ENCODE measurements at places on chromosomes 2 and 18. TPM values are rescaled to one million over a fixed set of nuclear protein-coding genes. Genes with fewer than 3 reads are reported as not detected.

DNA sequence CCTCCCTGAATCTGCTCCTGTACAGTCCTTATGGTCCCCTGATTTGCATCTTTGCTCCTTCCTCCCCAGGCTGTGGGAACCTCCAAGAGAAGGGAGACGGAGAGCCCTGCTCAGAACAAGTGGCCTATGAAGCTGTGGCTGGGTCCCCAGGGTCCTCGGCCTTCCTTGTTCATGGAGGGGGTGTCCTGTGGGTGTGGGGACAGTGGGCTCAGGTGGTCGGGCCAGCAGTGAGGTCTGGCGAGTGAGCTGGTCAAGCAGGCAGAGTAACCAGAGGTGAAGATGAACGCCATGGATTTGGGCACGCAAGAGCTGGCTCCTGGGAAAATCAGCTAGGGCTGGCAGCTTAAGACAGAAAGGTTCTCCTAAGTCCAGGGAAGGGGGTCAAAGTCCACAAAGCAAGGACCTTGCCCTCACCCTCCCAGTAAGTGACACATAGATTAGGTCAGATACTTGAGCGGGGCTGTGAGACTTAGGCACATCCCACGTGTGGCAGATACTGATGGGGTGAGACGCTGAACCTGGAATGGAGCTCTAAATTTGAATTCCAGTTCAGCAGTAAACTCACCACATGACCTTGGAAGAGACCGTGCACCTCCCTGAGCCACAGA is 24.8 kb downstream of the GNLY start:
- no peak for DNase-seq

DNA sequence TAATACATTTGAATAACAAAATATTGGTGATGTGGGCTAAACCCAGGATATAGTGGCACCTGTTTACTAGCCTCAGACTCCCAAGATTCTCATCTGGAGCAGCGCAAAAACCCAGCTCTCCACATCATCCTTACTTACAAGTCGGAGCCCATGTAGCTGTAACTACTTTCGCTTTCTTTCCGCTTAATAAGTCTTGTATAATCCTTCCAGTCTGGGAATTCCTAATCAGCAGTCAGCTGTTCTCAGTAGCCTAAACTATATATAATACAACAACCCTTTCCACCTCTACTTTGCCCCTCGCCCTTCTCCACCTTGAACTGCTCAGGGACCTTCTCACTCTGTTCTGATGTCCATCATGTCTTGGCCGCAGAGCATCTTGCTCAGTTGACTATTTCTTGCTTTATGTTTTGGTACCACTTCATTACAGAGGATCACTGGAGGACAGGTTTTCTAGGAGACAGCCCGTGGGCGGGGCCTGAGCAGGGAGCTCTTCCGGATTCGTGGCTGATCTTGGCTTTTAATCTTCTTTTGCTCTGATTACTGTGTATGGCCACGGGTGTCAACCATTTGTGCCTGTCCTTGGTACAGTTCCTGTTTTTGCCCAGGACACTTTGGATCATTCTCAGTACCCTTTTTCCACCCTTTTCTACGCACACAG is 119.9 kb upstream of the SERTAD2 start:
- no peak for DNase-seq

- DNase-seq = no peak
Observed at GRCh38 chr18:63317556-63317946, 2.0 kb downstream of the BCL2 start.

GRCh38 chr18:40939656-40940515 is 1015.1 kb upstream of the PIK3C3 start:
- DNase-seq = no peak

GRCh38 chr2:195490319-195490718 is 166.7 kb upstream of the SLC39A10 start:
- no peak for DNase-seq

DNA sequence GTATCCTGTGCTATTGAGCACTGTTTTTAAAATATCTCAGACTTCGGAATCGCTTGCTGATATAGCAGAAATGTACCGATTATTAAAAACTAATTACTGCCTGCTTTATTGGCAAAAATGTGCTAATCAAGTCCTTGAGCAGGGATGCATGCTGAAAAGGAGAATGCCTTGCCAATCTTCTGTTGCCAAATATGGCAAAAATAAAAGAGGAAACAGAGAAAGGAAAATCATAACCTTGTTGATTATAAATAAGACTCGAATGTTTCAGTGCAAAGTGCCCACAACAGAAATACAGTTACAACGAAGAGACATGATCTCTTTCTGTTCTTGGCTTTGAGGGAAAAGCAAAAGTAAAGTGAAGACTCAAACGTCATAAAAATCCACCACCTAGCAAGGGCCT is 248.5 kb downstream of the TMEM182 start:
- no peak for DNase-seq

- DNase-seq = no peak
Observed at GRCh38 chr2:142718576-142719155, 158.8 kb upstream of the KYNU start.

DNA sequence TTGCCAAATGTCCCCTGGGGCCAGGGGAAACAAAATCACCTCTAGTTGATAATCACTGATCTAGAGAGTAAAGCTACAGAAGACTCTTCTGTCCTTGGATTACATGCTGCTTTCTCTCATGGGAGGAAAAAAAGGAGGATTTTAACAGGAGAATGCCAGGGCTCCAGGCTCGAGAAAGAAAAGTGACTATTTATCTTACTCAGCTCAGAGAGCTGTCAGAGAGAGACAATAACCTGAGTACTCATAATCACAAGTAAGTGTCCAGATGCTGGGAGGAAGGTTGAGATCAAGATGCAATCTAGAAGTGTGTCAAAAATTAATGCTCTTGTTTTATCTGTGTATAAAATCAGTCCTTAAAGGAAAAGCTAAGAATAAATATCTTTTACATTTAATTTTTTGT is 133.3 kb downstream of the PTRHD1 start:
- DNase-seq = no peak

DNA sequence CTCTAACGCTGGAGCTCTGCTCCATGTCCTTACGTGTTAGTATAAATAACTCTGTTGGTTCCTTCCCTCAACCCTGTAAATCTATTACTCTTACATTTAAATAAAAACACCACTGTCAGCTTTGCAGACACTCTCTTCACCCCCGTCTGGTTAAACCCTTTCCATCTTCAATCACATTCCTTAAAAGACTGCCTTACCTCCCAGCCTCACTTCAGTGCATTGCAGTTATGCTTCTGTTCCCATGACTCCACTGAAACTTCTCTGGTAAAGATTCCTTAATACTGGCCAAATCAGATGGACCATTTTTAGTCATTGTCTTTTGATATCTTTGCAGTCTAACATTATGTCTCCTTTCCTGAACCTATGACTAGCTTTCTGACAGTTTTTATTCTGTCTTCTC is 61.7 kb downstream of the EML4 start:
- DNase-seq = peak; percentile 36

- peak; percentile 56 for DNase-seq
Observed at GRCh38 chr2:18703555-18703954, 114.2 kb upstream of the NT5C1B start.

DNA sequence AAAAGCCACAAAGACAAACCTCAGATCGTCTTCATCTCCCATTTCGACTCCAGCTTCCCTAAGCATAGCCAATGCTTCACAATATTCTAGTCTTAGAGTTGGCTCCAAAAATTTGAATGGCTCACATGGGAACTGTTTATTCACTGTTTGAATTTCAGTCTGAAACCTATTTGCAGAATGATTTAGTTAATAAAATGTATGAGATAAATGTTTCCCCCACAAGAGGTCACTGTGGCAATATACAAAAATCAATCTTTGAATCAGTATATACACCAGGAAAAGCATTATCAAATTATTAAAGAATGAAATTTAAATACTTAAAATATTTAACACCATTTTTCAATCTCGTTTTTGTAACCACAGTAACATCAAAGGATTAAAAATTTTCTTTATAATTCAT is 40.0 kb upstream of the MCM6 start:
- DNase-seq = peak; percentile 9

- DNase-seq = no peak
Observed at GRCh38 chr18:69402533-69402989, 1.9 kb downstream of the DOK6 start.

- no peak for DNase-seq
Observed at GRCh38 chr2:45000341-45000901, 8.8 kb downstream of the SIX2 start.

GRCh38 chr2:236765478-236765877 is 195.9 kb downstream of the ACKR3 start:
- DNase-seq = no peak

DNA sequence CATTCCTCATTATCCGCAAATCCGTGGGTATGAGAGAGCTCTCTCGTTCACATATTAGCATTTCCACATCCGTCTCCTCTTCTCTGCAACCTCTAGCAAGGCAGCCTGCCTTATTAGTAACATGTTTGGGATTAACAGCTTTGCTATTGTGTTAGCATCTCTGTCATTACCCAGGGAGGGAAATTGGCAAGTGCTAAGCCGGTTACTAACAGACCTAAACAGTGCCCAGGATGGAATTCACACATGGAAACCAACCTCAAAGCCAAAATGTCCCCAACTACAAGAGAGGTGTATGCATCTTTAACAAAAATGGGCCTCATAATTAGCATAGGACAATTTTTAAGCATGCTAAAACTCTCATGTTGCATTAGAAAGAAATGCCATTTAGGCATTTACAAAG is 309.0 kb upstream of the MEIS1 start:
- DNase-seq = no peak

GRCh38 chr2:228600265-228600664 is 418.8 kb upstream of the SPHKAP start:
- peak; percentile 80 for DNase-seq

DNA sequence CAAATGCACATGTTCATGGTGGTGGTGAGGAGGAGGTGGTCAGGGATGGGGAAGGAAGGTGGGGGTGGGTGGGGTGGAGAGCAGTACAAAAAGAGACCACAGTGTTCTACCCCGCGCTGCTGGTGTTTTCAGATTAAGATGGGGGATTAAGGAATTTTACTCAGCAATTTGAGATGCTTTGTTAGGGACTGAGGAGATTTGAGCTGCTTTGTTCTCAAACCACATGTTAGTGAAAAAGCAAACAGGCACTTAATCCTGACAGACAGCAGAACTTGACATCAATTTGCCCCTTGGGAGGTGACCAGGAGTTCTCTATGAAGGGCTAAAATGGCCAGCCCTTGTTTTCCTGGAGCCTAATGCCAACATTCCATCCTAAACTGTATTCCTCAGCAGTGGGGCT is 244.5 kb downstream of the MEIS1 start:
- no peak for DNase-seq

- DNase-seq = no peak
Observed at GRCh38 chr2:38466409-38466808, 89.3 kb upstream of the ATL2 start.

DNA sequence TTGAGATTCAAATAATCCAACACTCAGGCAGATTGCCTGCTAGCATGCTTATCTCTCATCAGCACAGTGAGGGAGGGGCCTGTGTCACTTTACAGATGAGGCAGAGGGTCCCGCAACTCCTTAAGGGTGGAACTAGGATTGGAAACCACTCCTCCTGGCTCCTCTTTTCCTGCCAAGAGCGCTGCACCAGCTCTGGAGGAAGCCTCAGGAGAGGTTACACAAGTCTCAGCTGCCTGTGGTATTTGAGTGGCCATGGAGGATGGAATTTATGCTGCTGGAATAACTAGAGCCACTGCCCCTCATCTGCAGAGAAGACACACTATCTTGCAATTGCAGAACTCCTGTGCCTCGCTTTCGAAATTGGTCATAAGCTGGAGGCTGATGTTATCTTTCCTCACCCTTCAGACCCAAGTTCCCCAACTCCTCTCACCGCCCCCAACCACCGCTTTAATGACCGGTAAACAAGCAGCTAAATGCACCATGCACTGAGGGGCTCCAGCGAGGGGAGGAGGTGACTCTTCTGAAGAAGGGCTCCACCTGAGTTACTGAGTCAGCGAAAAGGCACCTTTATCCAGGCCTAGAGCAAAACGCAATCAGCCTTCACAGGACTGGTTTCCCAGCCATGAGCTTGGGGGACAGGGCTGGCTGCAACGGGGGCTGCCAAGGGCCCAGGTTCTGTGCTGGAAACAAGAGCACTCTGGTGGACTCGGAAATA is 245.8 kb downstream of the SOX11 start:
- peak; percentile 13 for DNase-seq

GRCh38 chr2:104385743-104386142 is 468.2 kb upstream of the POU3F3 start:
- DNase-seq = no peak

GRCh38 chr2:159715451-159715850 is 3.1 kb downstream of the MARCHF7 start:
- peak; percentile 42 for DNase-seq

- no peak for DNase-seq
Observed at GRCh38 chr2:172864182-172864581, 128.5 kb downstream of the RAPGEF4 start.

DNA sequence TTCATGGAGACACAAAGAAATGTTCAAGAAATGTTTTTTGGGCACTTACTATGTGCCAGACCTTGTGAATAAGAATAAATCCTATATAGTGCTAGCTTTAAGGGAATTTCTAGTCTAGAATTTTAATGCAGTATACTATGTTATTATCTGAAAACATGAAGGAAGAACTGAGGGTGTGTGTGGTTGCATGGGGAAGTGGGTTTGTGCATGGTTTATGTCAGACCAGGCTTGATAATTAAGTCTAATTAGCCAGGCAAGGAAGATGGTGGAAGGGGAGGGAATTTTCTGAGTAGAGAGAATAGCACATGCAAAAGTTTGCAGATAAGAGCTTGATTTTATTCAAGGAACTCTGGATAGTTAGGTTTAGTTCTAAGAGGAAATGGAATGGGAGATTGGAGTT is 6.5 kb downstream of the RBBP8 start:
- no peak for DNase-seq

- peak; percentile 87 for DNase-seq
Observed at GRCh38 chr2:166314022-166314759, 61.6 kb downstream of the SCN9A start.

DNA sequence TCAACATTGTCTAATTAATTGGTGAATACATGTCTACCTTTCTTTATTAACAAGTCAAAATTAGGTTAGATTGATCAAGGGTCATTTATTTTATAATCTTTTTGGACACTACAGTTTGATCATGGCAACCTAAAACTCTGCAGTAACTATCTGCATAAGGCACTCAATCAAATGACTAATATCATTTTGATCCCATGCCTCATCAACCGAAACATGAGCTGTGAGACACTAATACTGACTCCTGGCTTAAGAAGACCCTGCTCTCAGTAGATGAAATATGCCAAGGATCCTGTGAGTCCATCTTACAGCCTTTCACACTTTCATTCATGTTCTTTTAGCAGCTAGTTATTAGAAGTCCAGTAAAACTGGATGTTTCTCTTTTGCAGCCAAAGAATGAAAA is 169.4 kb upstream of the CAVIN2 start:
- peak; percentile 76 for DNase-seq

- peak; percentile 18 for DNase-seq
Observed at GRCh38 chr2:238240757-238241711, 1.2 kb upstream of the HES6 start.

The GALNT13 gene
- 2.0 TPM for total RNA-seq

The CHN1 gene
- 23.9 TPM for total RNA-seq

The REG1A gene
- not detected for total RNA-seq

The AP1S3 gene
- 14.3 TPM for total RNA-seq

The UGT1A10 gene
- not detected for total RNA-seq

The SMAD7 gene
- total RNA-seq = 62.9 TPM

The STAT4 gene
- 1.6 TPM for total RNA-seq

The GYPC gene
- 26.5 TPM for total RNA-seq

The TSPYL6 gene
- not detected for total RNA-seq

The SH2D6 gene
- total RNA-seq = 0.64 TPM

The GPR35 gene
- total RNA-seq = 0.82 TPM

The TRIB2 gene
- 28.6 TPM for total RNA-seq

The ASB18 gene
- not detected for total RNA-seq

The LRATD1 gene
- total RNA-seq = 28.3 TPM

The CHRND gene
- not detected for total RNA-seq

The NT5C1B gene
- total RNA-seq = not detected

The GREB1L gene
- total RNA-seq = 16.2 TPM

The TEX44 gene
- total RNA-seq = not detected

The CRYBA2 gene
- not detected for total RNA-seq

The LBX2 gene
- 0.89 TPM for total RNA-seq
